DMS79 treated with DMSO at 0.1 percent for 48 hours (cell line): ENCODE measurements at places on chromosomes 1 and 21.

DNA sequence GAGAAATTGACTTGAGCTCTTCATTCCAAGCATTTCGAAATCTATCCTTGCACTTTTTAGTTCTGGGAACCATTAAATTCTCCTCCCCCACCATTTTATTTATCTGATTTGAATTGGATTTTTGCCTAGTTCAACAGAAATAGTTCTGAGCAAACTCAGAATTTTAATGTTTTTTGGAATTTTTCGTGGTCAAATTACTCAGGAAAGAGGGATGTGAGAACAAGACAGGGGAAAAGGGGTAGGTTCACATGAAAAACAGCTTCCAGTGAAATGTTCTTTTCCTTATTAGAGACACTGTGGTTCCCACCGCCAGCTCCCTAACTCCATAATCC lies 5.7 kb upstream of the ZNF697 start:
- no peak for DNase-seq

GRCh38 chr1:246151796-246152434 lies 355.2 kb downstream of the SMYD3 start:
- DNase-seq: peak; percentile 91

DNA sequence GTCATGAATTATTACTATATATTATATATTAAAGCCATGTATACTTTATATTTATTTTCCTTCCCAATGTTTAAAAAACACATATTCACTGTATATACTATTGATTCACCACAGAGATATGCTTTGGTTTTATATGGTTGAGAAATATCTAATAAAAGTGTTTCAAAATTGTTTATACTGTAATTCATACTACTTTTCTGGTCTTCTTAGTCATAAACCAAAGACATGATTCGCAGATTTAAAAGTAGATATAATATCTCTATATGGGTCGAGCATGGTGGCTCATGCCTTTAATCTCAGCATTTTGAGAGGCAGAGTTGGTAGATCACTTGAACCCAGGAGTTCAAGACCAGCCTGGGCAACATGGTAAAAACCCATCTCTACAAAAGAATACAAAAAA lies 738.4 kb downstream of the USP25 start:
- no peak for DNase-seq

DNA sequence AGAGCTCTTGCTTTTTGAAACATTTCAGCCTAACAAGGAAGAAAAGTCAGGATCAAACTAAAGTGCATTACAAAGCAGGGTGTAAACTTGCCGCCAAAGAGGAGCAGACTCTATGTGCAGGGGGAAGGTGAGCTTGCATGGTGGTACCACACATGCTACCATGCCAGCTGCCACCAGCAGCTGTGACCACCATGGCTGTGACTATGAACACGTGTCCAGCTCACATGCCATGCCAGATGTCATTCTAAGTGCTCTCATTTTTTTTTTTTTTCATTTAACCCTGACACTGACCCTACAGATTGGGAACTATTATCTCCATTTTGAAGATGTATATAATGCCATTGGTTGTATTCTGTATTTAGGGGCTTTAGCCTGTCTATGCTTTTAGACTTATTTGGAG lies 79.0 kb downstream of the PCP4 start:
- no peak for DNase-seq

GRCh38 chr1:213457186-213457585 lies 406.1 kb downstream of the RPS6KC1 start:
- no peak for DNase-seq

DNA sequence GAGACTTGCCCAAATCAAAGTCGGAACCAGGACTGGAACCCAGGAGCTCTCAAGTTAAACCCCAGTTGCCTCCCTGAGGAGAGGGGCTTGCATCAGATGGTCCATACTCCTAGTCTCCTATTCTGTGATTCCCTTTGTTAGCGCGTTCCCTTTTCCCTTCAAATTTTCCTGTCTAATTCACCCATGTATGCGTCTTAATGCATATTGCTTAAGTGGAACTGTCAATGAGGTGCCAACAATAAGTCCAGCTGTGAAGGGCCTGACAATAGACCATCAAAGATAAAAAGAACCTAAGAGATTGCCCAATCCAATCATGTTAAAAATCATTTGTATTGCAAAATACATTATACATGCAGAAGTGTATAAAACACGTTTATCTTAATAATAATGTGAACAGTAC lies 634 bp upstream of the SPATA6 start:
- no peak for DNase-seq

DNA sequence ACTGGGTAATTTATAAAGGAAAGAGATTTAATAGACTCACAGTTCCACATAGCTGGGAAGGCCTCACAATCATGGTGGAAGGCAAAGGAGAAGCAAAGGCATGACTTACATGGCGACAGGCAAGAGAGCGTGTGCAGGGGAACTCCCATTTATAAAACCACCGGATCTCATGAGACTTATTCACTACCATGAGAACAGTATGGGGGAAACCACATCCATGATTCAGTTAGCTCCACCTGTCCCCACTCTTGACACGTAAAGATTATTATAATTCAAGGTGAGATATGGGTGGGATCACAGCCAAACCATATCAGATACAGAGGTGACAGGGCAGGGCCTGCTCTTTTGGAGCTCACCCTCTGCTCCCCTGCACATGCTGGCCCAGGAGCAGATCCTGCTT lies 31.4 kb upstream of the TMEM61 start:
- DNase-seq: no peak

GRCh38 chr1:54558434-54559030 lies 10.5 kb downstream of the ACOT11 start:
- DNase-seq: no peak

DNA sequence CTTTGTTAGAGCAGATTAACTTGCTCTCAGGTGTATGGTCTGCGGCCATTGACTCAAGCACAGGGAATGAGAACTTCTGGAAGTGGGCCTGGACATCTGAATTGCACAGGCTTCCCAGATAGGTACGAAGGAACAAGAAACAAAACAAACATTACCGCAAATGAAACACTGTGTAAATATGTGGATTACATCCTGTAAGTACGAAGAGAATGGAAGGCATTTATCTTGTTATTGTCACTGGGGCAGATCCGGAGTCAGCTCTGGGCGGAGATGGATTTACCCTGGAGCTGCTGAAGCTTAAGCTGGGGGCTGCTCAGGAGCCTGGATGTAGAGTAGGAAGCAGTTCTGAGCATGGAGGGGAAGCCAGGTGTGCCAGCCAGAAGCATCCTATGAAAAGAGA lies 6.8 kb downstream of the HES2 start:
- DNase-seq: no peak

- DNase-seq: no peak
These were observed 42.3 kb downstream of the PLEKHO1 start for GRCh38 chr1:150192012-150192411.

GRCh38 chr1:209759829-209760359 lies 4.0 kb downstream of the TRAF3IP3 start:
- DNase-seq: no peak

DNA sequence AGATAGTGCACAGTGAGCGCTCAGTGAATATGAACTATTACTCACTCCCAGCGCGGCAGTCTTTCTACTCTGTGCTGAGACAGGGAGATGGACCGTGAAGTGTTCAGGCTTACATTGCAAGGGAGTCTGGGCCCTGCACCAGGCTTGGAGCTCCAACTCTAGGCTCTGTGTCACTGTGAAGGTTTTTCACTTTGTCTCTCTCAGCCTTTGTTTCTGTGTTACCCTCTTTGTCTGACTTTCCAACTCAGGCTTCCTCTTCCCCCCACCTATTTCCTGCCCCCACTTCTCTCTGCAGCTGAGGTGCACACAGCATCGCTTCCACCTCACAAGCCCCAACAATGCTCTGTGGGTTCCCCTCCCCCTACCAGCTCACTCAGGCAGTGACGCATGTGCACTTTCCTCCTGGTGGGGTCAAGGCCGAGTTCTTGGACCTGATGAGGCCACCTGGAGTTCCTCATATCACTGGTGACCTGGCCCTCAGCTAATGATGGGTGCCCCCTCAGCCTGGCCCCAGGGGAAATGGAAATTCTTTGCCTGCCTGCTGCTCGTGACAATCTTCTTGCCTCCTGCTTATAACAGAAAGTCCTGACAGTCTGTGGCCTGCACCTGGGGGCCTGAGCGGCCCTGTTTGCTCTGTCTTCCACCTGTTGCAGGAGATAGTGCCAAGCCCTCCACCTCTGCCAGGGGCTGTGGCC lies 1.1 kb upstream of the LCK start:
- DNase-seq: no peak

DNA sequence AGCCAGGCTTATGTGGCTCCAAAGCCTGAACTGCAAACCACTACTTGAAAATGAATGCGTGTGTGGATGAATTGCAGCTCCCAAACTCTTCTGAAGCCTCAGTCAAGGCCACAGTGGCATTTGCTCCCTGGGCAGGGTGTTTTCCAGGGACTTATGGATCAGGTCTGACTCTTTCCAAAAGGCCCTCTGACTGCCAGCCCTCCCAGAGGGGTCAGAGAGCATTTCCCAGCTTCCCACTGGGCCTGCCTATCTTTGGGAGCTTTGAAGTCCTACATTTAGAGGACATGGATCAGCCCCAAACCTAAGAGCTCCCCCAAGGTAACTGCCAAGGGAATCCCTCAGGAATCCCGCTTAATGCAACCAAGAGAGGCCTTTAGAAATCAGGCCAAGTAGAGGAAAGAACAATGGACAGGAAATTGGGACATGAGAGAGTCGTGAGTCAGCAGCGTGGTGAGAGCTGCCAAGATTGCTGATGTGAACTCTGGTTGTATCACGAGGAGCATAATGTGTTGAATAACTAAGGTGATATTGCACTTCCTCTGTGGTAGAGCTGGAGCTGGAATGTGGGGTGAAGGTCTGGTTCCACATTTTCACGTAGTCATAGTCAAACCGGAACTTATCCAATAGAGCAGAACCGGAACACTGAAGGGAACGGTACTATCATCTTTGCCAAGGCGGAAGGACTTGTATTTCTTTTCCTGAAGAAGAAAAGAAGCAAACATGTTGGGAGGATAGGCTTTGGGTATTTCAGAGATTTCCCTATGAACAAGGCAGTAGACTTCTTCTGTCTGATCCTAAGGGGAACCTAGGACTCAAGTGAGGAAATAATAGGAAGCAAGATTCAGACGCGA lies 99.4 kb upstream of the JUN start:
- DNase-seq: peak; percentile 22

DNA sequence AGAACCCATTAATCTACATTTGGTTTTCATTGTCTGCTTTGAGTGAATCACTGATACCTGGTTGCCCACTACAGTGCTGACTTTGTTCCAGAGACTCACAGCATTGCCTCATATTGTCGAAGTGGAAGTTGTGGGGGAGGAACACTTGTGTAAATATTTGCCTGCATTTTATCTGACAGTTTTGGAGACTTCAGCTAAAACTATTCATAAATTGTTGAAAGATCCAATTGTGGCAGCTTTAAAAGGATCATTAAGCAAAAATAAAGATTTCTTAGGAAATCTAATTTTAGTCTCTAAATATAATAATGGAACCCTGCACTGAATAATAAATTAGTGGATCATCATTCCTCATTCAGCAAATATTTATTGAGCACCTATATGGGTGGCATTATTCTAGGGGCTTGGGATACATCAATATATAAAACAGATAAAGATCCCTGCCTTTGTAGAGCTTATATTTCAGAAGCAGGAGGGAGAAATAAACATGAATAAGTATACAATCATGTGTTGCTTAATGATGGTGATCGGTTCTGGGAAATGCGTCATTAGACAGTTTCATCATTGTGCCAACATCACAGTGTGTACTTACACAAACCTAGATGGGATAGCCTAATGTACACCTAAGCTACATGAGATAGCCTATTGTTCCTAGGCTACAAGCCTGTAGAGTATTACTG lies 73.5 kb downstream of the OSBPL9 start:
- no peak for DNase-seq

GRCh38 chr21:38299671-38300070 lies 42.9 kb downstream of the KCNJ15 start:
- DNase-seq: no peak

DNA sequence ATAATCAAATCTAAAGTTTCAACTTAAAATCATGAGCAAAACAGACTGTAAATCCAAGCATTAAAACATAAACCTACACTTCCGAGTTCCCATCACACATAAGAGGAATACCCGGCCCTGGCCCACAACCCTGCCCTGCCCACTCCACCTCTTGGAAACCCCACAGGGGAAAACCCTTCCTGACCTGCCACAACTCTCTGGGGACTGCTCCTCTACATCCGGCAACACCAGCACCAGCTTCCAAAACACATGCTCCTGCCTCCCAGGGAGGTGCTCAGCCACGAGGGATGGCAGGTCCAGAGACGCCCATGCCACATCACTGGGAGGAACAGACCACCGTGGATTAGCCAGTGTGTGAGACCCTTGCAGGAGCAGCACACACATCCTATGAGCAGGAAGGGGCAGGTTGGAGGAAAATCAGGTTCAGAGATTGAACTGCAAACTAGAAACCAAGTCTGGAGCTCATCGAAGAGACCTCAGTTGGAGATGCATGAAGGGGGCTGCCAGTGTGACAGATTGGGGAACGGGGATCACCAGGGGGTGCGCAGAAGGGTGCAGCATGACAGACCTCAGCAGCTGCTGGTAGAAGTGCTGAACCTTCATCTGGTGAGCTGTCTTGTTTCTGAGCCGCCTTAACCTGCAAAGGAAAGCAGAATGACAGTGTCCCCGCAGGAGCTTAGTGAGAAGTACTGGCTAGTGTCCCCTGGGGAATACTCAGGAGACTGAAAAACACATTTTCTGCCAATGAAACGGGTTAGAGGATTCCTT lies 25.8 kb upstream of the LSS start:
- no peak for DNase-seq

GRCh38 chr1:47986761-47987200 lies 10.4 kb downstream of the TRABD2B start:
- DNase-seq: peak; percentile 53

DNA sequence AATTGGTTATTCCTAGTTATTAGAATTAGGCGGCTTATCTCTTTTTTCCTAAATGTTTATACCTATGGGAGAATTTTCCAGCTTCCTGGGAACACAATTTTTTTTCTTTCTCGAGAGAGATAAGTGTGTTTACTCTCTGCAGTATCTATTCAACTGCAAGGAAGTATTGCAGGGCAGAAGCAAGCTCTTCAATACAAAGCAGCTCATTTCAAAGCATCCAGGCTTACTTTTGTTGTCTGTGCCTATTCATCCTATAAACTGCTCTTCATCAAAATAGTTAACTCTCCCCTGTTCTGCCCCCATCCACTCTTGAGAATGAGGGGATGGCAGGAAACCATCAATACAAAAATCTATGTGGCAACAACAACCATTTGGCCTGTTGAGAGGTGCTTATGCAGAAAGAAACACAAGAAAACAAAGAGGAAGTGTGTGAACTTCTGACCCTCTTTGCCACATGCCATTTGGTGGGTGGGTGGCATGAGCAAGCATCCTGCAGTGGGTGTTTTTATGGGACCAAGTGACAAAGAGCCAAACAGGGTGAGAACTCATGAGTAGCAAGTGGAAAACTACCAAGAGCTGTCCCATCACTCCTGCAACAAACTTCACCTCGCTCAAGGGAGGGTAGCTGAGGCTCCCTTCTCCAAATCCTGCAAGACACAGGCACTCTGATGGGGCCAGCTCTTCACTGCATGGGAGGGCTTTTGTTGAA lies 50.6 kb upstream of the MRPS6 start:
- no peak for DNase-seq

GRCh38 chr21:31034378-31034777 lies 3.9 kb downstream of the KRTAP19-8 start:
- DNase-seq: no peak

- no peak for DNase-seq
These were observed 20.9 kb upstream of the RNF223 start for GRCh38 chr1:1094981-1095380.
